ENCODE measurements at places on chromosomes 5 and 9.
A peak's percentile ranks its signal among the peaks of the same experiment; 100 is the strongest.

- DNase-seq, result no peak
Observed at GRCh38 chr9:132293145-132293721, 61.6 kb downstream of the SETX start.

- no peak for DNase-seq
Observed at GRCh38 chr5:175683921-175684320, 26.1 kb downstream of the HRH2 start.

DNA sequence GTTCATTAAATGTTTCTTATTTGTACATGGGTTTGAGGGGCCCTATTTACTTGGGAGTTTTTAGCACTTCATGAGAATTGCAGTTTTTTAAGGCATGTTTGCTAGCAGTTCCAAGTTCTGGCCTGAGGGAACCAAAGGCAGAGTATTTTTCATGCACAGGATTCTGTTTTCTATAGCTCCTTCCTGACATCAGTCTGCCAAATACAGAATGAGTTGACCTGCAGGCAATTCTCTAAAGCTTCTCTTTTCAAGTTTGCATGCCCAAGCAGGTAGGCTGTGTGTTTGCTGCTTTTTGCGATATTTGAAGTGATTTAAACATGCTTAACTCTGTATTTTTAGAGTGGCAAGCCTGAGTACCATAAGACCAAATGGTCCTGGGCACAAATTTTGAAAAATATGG is 75.8 kb downstream of the AOPEP start:
- no peak for DNase-seq

GRCh38 chr5:39283231-39283818 is 64.0 kb upstream of the FYB1 start:
- peak; percentile 32 for DNase-seq

- no peak for DNase-seq
Observed at GRCh38 chr5:180808461-180809000, 5.9 kb upstream of the MGAT1 start.

DNA sequence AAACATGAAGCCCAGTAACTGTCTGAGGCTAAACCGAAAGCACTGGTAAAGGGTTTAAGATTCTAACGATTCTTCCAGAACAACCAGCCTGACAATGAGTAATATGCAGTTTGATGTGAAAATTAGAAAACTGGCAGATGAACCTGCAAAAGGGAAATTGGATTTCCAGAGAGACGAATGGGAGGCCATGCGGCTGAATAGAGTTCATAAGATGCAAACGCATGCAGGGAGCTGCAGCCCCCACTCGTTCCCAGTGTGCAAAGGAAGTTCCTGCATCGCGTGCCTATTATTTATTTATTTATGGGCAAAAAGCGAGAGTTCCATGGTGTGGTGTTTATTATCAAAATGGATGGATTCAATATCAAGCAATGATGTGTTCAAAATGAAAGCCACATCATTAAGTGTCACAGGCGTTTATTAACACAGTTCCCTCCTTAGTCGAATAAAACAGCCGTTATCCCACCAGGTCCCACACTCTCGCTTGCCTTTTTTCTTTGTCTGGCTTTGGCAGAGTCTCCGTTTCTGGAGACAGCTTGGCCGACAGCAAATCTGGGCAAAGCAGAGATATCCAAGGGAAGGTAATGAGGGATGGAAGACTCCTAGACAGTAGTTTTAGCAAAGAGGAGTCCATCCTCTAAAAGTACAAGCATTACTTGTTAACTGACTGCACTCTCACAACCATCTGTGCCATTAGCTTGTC is 451.4 kb downstream of the KDM4C start:
- no peak for DNase-seq

- no peak for DNase-seq
Observed at GRCh38 chr5:53643445-53643844, 83.0 kb downstream of the NDUFS4 start.

- DNase-seq, result no peak
Observed at GRCh38 chr9:78038620-78039300, 7.1 kb upstream of the GNAQ start.

- DNase-seq, result no peak
Observed at GRCh38 chr9:18124760-18125159, 349.2 kb upstream of the ADAMTSL1 start.

DNA sequence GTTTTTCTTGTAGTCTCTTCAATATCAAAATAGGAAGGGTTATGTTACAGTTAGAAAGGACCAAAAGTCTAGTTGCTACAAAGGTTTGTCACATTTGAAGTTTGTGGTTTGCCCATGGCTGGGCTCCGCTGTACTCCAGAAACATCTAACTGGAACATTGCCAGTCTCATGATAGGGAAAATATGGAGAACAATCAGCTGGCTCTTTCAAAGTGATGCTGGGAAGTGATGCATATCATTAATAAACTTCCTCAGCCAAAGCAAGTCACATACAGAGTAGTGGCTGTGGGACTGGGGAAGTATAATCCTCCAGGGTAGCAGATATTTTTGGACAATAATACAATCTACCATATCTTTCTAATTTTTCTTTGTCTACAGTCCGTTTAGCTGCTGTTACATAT is 8.8 kb downstream of the BTF3 start:
- DNase-seq, result no peak

GRCh38 chr5:125486634-125487033 is 740.2 kb upstream of the ZNF608 start:
- DNase-seq, result no peak

- no peak for DNase-seq
Observed at GRCh38 chr9:98657897-98658296, 50.8 kb downstream of the GABBR2 start.

DNA sequence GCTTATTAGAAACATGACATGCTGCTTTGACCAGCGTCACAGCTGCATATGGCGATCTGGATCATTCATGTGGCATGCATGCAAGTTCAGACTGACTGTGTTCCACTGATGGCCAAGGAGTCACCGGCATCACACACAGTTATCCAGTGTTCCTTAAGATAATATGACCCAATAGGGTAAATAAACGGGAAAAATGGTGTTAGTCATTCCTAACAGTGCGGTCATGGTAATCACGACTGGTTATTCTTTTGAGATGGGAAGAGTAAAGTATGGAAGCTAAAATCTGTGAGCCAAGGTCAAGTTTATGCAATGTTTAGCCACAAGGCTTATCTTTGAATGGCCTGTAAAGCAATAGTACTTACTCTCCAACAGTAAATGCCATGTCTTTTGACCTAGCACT is 29.3 kb upstream of the LVRN start:
- DNase-seq, result no peak

DNA sequence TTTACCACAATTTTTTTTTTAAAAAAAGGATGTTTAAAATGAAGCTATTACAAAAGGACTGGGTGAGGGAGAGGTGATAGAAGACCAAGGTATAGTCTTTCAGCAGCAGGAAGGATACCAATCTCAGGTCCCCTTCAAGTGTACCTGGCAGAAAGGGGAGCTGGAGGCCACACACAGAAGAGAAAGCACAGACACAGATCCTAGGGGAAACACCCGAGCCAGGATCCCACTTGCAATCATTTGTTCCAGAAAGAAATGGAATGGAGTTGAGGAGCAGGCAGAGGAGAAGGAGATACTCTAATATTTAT is 5.6 kb downstream of the GNPDA1 start:
- no peak for DNase-seq

GRCh38 chr5:16081376-16081955 is 98.1 kb downstream of the MARCHF11 start:
- DNase-seq, result no peak

DNA sequence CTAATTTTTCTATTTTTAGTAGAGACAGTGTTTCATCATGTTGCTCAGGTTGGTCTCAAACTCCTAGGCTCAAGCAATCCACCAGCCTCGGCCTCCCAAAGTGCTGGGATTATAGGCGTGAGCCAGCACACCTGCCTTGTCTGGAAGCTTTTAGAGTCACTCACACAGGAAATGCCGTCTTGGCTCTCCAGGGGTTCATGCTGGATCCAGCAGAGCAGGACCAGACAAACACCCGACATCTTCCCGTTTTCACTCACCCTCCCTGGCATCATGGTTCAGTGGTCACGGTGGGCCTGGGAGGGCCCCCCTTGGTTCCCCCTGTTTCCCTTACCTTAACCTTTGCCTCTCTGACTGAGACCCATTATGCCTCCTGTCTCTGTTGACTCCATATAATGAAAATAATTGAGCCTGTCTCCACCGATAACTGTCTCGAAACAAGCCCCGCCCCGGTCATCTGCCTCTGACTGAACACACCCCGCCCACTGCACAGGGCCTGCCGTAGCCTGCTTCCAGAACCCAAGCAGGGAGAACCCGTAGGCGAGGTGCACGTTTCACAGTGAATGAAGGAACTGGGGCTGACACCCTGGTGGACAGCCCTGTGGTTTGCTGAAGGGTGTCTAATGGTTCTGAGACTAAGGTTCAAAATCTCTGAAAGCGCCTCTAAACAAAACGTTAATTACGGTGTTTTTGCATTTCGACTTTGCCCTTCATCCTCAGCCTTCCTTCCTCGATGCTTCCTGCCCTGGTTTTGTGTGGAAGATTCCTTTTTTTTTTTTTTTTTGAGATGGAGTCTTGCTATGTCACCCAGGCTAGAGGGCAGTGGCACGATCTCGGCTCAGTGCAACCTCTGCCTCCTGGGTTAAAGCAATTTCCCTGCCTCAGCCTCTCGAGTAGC is 39.7 kb upstream of the SPRY4 start:
- no peak for DNase-seq

DNA sequence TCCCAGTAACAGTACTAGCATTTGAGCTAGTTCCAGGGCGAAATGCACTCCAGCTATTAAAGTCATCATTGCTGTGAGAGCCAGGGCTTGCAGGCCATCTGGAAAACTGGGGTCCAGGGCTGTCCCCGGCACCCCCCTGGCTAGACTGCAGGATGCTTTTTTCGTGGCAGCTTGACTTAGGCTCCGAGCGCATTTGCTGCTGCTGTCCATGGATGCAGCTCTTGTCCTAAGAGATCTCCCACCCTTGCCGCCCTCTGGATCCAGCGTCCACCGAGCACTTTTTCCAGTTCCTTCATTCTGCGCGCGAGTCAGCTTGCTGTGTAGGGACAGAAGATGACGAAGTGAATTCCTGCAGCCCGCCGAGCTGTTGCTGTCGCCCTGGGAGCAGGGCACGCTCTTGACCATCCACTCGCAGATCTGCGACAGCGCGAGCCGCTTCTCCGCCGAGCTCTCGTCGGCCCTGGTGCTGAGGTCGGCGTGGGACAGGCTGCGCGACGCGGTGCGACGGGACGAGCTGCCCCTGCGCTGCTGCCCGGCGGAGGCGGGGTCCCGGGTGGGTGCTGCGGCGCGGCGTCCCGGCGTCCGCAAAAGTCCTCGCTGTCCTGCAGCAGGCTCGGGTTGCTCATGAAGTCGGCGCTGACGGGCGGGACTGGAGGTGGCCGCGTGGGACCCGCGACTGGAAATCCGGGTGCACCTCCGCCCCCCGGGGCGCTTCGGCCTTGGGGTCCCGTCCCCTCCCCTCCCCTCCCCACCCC is 30.7 kb downstream of the OR2V1 start:
- DNase-seq, result no peak

DNA sequence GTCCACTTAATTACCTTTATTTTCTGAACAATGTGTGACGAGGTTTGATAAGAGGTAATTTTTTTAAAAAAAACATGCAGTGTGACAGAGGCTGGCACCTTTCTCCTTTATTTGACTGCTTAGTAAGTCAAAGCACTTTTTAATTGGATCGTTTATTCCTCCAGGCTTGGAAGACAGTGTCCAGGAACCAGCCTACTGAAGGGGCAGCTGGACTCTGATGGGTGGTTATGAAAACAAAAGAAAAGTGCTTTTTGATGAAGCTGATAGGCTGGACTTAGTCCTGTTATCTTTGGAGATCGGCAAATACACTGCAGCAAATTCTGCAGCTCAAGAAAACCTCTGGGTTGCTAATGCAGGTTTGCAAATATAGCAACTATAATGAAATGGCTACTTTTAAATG is 141.7 kb downstream of the DCP2 start:
- DNase-seq, result no peak

DNA sequence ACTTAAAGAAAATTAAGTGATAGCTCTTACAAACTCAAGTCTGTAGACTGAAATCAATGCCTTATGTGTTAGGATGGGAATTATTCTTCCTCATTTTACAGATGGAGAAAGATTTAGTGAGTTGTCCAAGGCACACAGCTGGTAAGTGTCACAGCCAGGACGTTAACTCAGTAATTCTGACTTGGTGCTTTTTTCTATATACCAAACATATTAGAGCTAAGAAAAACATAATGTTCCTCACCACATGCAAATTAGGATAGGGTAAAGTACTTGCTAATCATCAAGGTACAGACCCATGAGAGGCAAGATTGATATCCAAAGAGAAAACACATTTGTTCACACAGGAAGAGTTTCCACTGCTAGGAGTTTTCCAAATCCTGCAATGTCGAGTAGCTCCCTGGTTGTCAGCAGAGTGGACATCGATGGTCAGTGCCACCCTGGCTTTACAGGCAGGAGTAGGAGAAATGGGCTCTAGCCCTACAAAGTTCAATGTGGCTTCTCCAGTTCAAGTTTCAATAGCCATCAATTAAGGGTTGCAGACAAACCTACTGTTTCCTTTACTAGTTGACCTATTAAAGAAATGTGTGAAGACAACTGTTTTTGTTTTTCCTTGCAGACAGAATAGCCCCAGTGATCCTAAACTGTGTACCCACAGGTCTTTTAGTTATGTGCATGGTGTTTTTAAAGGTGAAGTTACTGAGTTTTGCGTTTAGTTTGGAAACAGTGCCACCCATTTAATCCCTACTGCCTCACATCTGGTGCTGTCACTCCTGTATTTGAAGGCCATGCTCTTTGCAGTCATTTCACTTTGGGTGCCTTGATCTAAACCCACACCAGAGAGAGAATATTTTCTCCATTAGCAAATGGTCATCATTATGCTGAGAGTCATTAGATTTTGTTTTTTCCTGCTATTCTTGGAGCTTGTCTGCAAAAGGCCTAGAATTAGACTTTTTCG is 460.8 kb upstream of the SMARCA2 start:
- no peak for DNase-seq

DNA sequence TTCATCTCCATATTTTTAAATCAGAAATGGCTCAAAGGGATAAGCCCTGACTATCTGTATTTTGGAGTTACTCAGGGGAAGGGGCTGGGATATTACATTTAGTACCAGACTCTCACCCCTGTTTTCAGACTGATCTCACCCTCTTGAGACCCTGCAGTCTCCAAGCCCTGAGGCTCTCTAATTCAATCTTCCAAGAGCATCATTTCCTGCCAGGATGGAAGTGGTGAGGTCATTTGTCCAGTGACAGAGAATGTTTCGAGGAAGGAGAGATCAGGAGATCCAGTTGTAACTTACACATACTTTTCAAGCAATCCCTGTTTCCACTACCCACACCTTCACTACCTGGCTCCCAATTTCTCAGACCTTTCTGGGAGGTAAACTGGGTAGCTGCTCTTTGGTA is 295.5 kb upstream of the EFNA5 start:
- no peak for DNase-seq

DNA sequence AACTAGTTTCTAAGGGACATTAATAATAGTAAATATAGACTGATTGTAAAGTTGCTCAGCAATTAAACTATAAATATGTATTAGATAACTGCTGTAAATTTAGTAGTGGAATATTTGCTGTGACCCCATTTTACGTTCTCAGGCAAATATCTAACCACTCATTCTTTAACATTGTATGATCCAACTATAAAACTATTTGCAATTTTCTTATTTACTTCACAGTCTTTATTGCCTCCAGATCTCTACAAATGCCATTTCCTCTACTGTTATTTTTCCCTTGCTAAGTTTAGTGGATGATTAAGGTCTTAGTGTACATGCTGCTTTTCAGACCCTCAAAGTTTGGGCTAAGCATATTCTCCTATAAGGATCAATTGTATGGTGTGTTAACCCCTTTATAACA is 526.2 kb upstream of the ST8SIA4 start:
- no peak for DNase-seq
